ENCODE measurements at places on chromosomes 6 and 20.
A peak's percentile ranks its signal among the peaks of the same experiment; 100 is the strongest.

GRCh38 chr6:27890445-27891319 is 21.5 kb downstream of the OR2B2 start:
- DNase-seq: peak; percentile 88

DNA sequence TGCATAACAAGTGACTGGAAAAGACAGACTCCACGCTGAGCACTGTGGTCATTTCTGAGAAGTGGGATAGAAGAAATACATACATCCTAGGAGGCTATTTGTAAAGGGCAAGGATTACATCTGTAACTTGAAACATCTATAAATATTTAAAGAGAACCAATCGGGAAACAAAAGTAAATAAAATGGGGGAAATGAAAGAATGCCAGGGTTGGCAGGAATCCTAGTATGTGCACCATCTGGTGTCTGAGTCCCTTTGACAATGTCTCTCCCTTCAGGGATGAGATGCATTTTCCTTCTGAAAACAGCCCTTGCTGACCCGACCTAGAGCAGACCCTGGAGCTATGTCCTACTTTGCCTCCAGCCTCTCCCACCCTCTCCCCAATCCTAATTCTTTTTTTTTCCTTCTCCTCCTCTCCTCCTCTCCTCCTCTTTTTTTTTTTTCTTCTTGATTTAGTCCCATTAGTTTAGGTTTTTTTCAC is 53.2 kb downstream of the VSTM2L start:
- DNase-seq: no peak

GRCh38 chr6:1285556-1285955 is 26.3 kb upstream of the FOXQ1 start:
- no peak for DNase-seq

- DNase-seq: no peak
Observed at GRCh38 chr6:145736661-145737144, 1.4 kb upstream of the EPM2A start.

GRCh38 chr6:160043784-160044183 is 74.9 kb downstream of the IGF2R start:
- no peak for DNase-seq

DNA sequence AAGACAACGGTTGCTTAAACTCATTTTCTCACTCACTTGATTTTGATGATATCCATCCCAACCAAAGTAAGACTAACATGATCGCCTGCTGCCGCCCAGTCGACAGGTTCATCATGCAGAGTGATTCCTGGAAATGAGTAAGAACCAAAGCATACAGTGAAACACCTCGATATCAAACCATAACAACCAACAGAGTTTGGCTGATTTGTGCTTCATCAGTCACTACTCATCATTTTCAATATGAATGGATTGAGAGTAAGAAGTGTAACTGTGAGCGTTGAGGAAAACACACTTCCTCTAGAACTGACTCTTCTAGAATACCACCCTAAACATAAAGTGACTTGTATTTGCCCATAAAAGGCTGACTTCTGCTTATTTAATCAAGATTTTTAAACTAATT is 29.2 kb upstream of the ALDH8A1 start:
- DNase-seq: no peak

GRCh38 chr6:138421608-138422007 is 17.6 kb downstream of the HEBP2 start:
- no peak for DNase-seq

DNA sequence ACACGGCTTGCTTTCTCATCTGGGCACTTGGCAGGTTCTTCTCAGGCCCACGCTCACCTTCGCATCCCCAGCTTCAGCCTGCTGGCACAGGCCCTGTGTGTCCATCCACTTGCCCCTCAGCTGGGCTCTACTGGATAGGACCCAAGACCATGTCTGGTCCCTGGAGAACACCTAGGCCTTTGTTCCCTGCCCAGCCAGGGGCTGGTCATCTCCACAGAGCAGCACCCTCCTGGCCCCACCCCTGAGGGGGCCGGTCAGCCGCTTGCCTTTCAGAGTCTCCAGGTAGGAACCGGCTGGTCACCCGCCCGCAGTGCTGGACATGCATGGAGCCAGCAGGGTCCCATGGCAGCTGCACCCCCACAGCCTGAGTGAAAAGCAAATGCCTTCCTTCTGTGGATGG is 191.2 kb downstream of the SYNDIG1 start:
- DNase-seq: no peak

GRCh38 chr6:35052694-35053565 is 88.2 kb downstream of the TCP11 start:
- DNase-seq: no peak

- no peak for DNase-seq
Observed at GRCh38 chr6:34592208-34592952, 36.3 kb upstream of the SPDEF start.

All from central memory CD4-positive, alpha-beta T cell (primary cell).